ENCODE measurements at places on chromosomes 16 and 17.

DNA sequence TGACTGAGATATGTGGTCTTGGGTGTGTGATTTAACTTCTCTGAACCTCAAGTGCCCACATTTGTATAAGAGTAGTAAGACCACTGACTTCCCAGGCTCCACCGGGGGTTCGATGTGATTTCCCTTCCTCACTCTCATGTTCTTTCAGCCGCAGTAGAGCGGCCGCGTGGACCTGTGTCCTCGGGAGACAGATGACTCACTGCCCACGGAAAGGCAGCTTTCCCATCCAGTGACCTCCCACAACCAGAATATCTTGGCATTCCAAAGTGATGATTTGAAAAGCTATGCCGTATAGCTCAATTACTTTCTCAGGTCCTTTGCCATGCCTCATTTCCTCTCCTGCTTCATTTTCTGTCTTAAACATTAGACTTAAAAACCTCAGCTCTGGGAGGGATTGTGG is 73.6 kb downstream of the IL21R start:
- DNase-seq, result no peak

DNA sequence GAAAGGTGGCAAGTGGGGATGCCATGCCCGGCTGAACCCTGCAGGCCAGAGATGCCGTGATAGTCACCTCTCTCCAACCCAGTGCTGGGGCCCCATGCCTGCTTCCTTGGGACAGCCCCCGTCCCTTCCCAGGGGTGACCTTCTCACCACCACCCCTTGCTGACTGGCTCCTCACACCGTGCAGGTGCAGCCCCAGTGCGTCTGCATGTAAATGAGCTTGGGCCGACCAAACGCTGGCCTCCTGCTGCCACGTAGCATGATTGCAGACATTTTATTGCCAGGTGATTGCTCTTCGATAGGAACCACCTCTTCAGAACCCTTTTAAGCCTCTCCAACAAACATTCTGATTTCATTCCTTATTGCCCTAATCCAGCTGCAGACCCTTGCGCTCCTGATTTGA is 32.5 kb downstream of the ASIC2 start:
- DNase-seq, result no peak

- DNase-seq, result no peak
These were observed 56.0 kb downstream of the CLUH start for GRCh38 chr17:2655546-2655945.

- DNase-seq, result no peak
These were observed 50.3 kb upstream of the TMC5 start for GRCh38 chr16:19367335-19367734.

- DNase-seq, result no peak
These were observed 2.5 kb downstream of the ACSF3 start for GRCh38 chr16:89096042-89096717.

DNA sequence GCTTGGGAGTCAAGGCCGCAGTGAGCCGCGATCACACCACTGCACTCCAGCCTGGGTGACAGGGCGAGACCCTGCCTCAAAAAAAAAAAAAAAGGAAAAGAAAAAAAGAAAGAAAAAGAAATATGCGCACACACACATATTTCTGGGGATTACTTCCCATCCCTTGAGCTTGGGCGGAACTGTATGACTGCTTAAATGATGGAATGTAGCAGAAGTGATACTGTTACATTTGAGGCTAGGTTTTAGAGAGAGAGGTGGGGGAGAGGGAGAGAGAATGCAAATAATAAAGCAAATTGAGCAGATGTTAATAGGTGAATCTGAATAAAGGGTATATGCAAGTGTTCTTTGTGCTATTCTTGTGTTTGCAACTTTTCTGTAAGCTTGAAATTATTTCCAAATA is 12.0 kb upstream of the USP32 start:
- DNase-seq, result no peak

GRCh38 chr16:84245956-84246678 is 6.3 kb upstream of the KCNG4 start:
- DNase-seq, result no peak

DNA sequence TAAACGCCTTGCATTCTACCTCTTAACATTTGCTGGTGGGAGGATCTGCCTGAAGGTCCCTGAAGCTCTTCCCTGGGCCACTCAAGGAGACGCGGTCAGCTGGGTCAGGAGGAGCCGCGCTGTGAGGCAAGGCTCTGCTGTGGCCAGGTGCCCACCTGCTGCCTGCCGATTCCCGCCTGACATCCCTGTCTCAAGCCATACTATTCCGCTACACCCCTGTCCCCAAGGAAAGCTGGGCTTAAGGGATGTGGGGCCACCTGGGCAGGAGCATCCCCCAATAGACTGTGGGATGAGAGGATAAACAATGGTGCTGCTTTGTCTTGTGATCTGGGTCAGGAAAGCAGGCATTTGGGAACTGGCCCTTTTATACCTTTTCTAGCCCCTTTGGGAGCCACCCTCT is 5.1 kb downstream of the TPPP3 start:
- no peak for DNase-seq

DNA sequence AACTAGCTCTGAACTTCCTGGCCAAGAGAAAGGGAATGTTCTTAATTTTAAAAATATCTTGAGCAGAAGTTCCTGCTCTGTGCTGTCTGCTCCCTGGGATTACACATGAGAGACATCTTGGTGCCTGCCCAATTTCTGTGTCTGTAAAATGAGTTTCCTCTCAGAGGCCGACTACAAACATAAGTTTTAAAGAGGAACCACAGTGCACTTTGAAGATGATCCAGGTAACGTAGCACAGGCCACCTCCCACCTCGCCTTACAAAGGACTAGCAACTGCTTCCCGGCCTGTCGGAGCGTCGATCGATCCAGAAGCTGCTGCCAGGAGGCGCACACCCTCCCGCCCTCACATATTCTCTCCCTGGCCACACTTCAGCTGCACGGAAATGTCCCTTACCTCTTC is 55.0 kb upstream of the ATP2A3 start:
- no peak for DNase-seq

DNA sequence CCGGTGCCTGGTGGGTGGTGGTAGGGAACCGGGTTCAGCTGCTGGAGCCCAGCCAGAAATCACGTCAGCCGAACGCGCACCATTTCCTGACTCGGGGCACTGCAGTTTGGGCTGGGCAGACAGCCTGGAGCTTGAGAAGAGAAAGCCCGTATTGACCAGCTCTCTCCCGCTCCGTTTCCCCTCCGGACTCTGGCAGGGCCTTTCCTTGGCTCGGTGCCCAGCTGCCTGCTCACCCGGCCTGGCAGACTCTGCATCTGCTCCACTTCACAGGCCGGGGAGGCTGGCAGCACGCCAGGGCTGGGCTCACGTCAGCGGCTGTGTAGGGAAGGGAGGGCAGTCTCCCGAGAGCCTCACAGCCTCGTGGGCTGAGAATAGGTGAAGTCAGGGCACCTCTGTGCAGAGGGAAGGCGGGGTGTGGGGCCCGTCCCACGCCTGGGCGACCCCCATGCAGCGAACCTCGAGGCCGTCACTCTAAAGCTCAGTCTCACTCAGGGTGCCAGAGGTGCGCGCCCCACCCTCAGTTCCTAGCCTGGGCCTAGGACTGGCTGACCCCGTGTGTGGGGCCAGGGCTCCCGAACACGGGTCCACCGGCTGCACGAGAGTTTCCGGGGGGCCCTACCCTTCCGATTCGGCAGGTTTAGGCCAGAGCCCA is 59.1 kb downstream of the OR1D5 start:
- DNase-seq, result peak; percentile 29

DNA sequence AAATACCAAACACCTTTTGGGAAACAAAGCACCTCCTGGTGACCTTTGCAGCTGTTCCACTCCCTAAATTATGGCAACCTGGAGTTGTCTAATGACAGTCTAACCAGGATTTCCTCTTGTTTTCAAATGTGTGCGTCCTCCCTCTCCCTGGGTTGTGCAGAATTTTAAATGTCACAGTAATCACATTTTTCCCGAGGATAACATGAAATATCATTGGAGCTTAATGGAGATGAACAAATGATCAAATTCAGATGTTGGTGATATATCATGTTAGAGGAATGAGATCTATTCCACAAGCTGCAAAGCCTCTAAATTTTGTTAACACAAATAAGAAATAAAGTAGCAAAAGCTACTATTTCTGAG is 86.9 kb upstream of the HLF start:
- no peak for DNase-seq

DNA sequence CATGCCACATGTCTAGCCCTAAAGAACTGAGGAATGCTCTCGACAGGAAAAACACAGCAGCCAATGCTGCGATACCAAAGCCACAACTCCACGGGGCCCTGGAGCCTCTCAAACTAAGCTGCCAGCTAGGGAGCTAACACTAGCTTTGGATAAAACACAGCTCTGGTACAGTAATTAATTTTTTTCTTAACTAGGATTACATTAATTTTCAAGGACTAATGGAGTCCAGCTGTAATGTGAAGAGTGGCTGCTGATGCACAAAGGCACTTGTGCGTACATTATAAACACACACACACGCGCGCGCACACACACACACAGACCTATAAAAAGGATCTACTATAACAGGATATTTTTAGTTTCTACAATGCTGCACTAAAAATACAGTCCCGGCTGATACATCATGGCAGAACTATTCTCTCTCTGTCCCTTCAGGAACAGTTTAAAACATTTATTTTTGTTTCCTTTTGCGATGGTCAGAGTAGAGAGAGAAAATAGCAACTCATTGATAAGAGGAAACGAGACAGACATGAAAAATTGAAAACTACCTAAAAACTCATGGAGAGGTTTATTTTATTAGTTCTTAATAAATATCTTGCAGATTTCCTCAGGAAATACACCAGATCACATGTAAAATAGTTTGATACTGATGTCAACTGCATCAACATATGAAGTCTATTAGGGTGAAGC is 88.5 kb downstream of the SMG6 start:
- no peak for DNase-seq

GRCh38 chr17:76558198-76559095 is 18.6 kb downstream of the PRCD start:
- DNase-seq, result no peak

DNA sequence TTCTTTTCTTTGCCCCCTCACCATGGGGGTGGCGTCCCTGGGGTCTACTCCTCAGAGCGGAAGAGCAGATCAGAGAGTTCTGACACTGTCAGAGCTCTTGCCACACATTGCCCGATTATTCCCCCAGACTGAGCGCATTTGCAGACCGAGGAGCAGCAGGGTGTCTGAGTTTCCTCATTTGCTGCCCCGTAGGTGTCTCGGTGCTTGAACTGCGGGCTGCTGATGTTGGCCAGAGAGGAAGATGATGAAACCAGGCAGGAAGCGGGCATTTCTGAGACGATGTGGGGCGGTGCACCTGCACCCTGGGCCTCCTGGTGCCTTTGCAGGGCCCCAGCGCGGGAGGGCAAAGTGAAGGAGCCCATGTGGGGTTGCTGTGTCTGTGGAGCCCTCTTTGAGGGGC is 55.2 kb downstream of the ARSG start:
- DNase-seq, result peak; percentile 46

DNA sequence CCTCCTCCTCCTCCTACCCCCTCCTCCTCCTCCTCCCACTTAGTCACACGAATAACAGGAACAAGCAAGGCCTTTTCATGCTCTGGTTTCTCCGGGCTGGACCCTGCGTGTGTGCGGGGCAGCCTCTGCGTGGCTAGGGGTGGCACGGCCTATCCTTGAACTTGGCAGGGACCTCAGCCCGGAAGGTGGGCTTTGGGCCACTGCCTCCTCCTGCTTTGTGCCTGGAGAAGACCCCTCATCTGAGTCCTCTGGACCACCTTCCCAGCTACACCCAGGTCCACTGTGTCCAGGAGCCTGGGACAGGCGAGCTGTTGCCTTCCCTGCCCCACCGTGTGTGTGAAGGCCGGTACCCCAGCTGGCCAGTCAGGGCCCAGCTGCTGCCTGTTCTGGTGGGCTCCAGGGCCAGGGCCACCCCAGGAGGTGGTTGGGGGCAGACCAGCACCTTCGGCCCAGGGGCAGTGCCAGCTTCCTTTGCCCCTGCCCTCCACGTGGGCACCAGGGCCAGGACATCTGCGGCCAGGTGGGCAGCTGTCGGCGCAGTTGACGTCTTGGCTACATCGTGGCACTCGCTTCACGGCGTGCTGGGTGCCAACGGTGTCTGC is 35.4 kb downstream of the GINS2 start:
- no peak for DNase-seq

- DNase-seq, result no peak
These were observed 3.6 kb downstream of the SCRN2 start for GRCh38 chr17:47837401-47838039.

DNA sequence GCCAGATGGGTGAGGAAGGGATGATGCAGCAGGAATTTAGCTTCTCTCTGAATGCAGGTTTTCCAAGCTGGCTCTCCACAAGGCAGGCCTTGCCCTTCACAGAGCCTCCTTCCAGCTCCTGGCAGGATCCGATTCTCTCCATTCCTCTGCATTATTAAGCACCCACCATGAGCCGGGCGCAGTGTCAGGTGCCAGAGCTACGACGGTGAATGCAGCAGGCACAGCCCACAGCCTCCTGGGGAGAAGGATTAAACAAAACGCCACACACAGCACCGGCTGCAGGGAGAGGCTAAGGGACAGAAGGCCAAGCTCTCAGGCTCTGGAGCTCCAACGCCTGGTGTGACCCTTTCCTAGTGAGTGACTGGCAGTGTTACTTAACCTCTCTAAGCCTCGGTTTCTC is 7.1 kb upstream of the MT2A start:
- no peak for DNase-seq

DNA sequence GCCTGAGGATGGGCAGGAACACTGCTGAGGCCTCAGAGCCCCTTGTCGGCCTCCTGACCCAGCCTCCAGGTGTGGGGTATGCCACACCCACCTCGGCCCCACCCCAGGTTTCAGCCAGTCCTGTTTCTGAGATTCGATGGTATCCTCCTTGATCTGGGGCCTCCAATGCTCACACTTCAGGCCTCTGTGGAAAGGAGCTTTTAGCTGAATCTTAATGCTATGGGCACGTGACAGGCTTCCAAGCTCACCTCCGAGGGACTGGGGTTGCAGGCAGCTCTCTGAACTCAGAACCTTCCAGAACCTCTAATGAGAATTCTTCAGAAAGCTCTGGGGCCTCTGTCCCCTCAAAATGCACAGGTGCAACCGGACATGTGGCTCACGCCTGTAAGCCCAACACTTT is 54.8 kb downstream of the SCNN1B start:
- DNase-seq, result no peak

DNA sequence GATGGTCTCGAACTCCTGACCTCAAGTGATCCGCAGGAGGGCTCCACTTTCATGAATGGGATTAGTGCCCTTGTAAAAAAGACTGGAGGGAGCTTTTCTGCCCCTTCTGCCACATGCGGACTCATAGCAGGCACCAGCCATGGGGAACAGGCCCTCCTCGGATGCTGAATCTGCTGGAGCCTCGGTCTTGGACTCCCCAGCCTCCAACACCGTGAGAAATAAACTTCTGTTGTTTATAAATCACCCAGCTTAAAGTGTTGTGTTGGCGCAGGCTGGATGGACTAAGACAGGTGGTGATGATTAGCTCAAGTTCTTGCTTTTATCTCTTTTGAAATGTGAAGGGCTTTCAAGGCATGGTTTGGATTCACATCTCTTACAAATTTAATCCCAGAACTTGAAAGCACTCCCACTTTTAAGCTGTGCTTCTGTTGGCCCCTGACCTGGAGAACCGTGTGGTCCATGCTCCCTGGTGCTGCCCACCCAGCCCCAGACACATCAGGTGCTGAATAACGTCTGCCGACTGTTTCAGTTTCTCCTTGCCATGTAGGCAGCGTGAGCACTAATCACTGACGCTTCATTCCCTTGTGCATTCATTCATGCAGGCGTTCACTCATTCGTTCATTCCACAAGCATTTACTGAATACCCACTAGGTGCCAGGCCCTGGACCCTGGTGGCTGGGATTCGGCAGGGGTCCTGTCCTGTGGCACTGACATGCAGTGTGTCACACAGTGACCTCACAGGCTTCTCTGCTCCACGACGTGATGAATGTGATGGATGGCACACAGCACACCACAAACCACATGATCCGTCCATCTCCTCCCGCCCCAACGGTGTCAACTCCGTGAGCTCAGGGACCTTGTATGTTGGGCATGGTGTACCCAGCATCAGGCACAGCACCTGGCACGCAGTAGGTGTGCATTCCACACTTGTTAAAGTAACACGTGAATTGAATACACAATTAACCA is 8.9 kb downstream of the CIBAR2 start:
- no peak for DNase-seq
